NCI-H524 (cell line): ENCODE measurements at places on chromosomes 6 and 20.

DNA sequence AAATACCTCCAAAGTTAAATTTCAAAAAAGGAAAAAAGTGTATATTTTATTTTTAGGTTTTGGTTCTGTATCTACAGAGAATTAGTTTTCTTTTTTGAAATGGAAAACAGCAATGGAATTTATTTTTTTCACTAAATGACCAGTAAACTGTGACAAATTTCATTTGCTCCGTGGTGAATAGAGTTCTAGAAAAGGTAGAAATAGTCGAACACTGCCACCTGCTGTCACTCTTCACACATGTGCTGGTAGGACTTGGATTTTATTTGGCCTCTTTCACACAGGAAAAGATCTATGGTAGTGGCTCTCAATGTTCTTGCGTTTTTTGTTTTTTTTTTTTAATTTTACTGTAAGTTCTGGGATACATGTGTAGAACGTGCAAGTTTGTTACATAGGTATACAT lies 312.5 kb downstream of the EYA4 start:
- peak; percentile 72 for DNase-seq

- DNase-seq: no peak
Measured at GRCh38 chr6:128005009-128005408, 104.2 kb upstream of the THEMIS start.

DNA sequence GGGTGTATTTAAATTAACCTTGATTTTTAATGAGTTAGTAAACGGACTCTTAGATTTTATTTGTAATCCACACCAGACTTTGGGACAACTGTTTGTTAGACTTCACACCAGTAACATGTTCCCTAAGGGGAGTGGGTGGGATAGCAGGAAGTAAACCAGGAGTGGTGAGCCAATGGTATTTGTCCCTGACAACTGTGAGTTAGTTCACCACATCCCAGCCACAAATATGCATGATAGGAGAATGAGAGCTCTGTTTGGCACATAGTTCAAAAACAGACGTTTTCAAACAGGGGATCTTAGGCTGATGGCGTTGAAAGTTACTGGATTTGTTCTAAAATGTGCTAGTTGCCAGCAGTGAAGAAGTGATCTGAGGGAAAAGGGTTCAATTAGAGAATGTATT lies 18.7 kb upstream of the COL10A1 start:
- DNase-seq: no peak

- DNase-seq: peak; percentile 31
Measured at GRCh38 chr6:37607944-37608343, 89.7 kb downstream of the MDGA1 start.

DNA sequence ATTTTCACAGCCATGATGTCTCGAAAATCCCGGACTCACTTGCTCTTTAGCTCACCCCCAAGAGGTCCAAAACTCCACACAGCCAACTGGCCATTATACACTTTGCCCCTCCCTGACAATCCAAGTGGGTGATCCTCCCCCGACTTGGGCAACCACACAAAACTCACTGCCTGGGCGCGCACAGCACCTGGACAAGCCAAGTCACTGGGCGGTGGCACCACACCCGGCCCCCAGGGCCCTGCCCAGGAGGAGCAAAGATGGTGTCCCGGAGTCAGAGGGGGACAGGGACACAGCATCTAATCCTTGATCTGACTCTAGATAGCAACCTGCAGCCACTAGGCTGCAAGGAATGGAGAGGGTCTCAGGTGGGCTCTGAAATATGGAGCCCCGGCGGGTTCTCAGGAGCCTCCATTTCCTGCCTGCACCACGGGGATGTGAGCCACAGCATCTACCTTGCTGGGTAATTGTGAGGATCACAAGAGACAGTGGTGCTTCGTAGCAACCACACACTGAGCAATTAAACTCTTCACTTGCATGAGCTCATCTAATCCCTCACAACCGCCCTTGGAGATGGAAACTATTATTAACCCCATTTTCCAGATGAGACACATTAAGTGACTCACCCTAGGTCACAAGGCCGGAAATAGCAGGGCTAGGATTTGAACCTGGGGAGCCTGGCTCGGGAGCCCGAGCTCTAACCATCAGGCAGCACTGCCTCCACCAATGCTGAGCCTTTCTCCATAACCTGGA lies 66.6 kb downstream of the BMP7 start:
- no peak for DNase-seq
